ENCODE measurements at places on chromosomes 12 and 14.

- no peak for DNase-seq
These were observed 18.2 kb upstream of the ITGA5 start for GRCh38 chr12:54437243-54437642.

DNA sequence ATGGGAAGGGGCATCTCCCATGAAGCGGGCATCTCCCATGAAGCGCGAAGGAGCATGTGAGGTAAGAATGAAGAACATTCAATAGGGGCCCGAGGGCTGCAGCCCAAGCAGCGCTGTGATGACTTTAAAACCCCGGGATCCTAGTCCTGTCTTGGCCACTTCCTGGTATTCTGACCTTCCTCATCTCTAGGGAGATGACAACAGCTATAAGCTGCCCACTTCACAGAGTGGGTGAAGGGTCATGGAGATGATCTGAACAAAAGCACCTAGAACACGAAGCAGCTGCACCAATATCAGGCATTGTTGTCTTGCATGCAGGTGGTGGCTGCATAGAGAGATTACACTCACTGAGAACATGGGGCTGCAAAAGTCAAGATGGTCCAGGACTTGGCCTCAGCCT is 64.5 kb downstream of the SPTB start:
- DNase-seq = no peak

DNA sequence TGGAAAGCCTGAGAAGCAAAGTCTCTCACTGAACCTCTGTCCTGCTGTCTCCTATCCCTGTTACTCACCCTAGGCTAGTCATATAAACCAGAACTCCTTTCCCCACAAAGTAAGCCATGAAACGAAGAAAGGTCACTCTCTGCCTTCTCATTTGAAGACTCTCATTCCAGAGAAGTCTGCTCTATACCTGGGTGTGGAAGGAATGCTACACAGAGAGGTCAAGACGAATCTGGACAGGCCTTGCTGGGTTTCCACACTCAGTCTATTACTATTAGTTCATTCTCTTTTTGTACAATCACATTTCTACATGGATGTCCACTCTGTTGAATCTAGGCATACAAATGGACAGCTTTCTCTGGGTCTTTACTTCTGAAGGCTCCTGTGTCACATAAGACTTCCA is 2.4 kb upstream of the AEBP2 start:
- no peak for DNase-seq

- DNase-seq = no peak
These were observed 249.1 kb downstream of the LRIG3 start for GRCh38 chr12:58671196-58671595.

DNA sequence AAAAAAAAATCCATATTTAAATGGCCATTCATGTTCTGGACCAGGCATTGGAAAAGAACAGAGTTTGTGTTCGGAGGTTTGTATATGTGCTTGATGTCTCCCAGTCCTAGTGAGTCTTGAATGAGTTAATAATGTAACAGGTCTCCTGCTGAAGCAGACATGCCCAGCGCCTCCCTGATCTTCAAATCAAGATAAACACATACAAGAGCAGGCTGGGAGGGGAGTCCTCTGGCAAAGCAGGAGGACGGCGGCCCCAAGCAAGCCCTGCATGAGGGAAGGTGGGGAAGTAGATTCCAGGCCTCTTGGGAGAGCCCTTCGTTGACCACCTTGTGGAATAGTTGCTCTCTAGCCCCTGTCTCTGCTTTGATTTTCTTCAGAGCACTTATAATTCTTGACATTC is 156.3 kb downstream of the ZFP36L1 start:
- DNase-seq = no peak

GRCh38 chr14:36333119-36333518 is 12.7 kb upstream of the MBIP start:
- no peak for DNase-seq

GRCh38 chr12:4278329-4279197 is 5.0 kb downstream of the CCND2 start:
- peak; percentile 49 for DNase-seq

GRCh38 chr14:90656973-90657372 is 159.3 kb downstream of the TTC7B start:
- no peak for DNase-seq

- DNase-seq = no peak
These were observed 932.2 kb upstream of the LRFN5 start for GRCh38 chr14:40674502-40674901.

DNA sequence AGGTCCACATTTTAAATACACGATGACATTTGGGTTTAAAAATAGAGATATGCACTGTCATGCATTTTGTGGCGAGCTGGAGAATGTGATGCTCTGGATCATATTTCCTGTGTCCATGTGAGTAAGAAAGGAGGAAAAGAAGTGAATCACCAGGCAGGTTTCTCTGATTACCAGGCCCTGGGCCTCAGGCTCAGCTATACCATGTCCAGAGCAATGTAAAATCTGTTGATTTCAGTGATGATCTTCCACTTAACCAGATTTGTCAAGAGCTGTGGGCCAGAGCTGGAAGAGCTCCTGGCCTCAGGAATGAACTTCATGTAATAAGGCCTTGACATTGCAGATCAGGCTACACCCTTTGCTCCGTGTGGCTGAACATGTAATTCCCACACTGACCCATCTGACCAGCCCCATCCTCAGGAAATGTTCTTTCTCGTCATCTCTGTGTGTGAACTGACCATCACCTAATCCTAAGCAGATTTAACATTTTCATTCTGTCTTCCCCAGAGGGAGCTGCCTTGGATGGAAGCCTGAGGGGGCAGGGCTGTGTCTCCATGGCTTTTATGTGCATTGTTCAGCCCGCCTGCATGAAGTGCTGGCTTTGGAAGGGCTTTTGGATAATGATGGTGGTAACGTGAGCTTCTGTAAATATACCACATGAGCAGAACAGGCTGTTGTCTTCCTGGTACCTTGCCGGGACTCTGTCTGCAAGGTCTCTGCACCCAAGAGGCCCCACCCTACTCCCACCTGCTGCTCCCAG is 54.5 kb downstream of the CRACR2A start:
- DNase-seq = peak; percentile 97

- no peak for DNase-seq
These were observed 77.7 kb upstream of the COCH start for GRCh38 chr14:30796707-30797106.

DNA sequence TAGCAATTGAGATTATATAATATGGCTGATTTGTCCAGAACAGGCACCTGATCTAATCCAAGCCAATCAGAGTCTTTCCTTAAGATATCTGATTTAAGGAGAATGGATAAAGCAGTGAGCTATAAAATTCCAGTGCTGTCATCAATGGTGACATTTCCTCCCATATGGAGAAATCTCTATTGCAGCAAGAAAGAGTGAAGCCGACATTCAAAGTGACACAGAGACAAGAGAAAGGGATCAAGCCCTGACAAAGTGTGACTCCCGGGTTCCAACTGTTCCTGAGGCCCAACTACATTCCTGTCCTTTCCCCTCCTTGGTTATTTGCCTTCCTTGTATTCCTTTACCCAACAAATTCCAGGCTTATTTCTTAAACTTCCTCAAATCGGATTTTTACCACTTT is 430.0 kb upstream of the SOX5 start:
- DNase-seq = no peak

DNA sequence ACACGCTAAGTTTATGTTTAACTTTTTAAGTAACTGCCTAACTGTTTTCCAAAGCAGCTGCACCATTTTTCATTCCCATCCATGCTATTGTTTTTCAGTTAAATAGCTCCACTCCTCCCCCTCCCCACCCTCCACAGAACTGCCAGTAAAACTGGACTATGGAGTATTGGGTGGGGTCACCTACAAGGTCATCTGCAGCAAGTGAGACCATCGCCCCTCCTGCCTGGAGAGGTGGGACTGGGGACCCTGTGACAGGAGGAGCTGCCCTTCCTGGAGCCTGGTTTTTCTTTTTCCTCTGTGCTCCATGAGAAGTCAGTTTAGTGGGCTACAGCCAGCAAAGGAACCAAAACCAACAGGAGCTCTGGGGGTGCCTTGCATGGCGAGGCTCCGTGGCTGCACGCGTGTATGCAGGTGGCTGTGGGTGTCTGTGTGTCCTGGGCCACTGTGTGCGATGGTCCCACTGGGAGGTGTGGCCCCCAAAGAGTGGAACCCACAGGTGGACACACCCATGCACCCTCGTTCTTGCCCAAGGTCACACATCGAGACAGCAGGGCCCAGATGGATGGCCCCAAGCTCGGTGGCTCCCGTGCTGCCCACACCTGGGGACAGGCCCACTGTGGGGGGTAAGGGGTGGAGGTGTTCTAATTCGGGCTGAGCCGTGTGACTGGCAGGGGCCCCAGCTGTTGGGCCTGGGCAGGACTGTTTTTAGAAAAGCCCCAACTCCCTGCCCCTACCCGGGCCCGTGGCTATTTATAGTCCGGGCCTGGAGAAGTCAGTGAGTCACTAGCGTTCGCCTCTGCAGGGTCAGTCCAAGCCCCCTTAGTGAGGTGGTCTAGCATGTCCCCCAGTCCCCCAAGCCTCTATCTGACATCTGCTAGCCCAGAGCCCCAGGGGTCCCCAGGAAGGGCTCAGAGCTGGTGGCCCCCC is 2.3 kb upstream of the ADSS1 start:
- DNase-seq = no peak

DNA sequence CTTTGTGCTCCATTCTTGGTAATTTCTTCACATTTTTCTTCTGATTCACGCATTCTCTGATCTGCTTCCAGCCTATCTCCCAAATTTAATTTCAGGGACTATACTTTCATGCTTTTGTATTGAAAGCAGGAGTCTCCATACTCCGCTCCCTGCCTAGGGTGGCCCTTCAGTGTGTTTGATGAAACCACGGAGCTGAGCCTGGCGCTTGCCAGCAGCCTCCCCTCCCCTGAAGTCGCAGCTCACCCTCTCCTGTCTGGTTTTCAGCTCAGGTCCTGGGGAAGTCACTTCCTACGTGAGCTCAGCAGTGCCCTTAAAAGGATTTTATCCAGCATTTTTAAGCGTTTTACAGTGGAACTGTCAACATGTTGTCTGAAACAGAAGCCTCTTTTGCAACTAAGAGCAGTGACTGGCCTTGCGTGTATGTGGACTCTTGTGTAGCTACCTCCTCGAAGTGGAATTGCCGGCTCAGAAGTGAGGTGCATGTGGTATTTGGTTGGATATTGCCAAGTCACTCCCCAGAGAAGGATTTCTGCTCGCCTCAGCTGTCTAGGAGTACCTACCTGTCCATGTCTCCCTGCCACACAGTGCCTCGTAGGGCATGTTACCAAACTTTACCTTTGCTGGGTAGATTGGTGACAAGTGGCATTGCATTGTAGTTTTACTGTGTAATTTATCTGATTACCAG is 78.5 kb downstream of the TESC start:
- no peak for DNase-seq

DNA sequence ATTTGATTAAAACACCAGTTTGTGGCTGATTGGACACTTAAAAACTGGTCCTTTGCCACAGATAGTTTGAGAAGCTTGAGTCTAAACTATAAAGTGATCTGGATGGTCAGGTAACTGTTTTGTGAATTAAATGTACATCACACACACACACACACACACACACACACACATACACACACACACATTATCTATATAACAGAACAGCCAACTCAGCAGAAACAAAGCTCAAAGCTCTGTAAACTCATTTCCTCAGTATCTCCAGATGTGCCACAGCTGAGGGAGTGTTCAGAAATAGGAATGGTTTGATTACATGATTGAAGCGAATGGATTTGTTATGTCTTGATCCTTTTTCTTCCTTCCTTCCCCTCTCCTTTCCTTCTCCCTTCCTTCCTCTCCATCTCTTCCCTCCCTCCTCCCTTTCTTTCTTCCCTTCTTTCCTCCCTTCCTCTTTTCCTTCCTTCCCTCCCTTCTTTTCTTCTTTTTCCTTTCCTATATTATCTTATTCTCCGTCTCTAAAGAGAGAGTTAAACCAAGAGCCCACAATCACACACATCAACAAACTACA is 100.3 kb downstream of the LLPH start:
- DNase-seq = no peak

DNA sequence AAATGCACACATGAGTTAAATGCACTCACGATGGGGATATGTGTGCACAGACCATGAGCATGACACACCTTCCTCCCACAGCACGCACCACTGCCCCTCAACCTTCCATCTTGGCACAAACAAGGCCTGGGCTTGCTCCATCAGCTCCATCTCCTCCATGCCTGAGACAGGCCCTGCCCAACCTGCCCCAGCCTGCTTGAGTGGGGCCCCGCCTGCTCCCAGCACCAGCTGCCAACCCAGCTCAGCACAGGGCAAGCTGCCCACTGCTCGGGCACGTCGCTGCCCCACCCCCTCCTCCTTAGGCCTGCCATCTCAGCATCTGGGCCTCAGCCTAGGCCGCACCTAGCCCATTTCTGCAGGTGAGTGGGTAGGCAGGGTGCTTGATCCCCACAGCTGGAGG is 27.6 kb upstream of the KRT78 start:
- no peak for DNase-seq

GRCh38 chr14:103001226-103001625 is 56.1 kb downstream of the CDC42BPB start:
- no peak for DNase-seq

DNA sequence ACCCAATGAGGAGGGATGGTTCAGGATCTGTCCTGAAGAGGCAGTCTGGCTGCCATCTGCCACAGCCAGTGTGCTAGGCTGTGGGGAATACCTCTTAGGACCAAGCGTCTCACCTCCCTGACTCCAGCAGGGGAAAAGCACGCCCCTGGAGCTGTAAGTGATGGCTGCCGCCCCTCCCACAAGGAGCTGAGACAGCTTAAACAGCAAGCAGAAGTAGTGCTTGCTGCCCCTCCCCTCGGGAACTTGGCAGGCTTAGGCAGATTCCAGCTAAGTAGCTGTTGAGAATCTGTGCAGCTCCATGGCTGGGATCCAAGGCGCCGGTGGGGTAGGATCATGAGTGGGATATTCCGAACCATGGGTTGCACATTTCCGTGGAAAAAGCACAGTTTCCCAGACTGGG is 360.4 kb upstream of the MDGA2 start:
- no peak for DNase-seq

- DNase-seq = peak; percentile 62
These were observed 140.7 kb upstream of the PRICKLE1 start for GRCh38 chr12:42730291-42730690.

DNA sequence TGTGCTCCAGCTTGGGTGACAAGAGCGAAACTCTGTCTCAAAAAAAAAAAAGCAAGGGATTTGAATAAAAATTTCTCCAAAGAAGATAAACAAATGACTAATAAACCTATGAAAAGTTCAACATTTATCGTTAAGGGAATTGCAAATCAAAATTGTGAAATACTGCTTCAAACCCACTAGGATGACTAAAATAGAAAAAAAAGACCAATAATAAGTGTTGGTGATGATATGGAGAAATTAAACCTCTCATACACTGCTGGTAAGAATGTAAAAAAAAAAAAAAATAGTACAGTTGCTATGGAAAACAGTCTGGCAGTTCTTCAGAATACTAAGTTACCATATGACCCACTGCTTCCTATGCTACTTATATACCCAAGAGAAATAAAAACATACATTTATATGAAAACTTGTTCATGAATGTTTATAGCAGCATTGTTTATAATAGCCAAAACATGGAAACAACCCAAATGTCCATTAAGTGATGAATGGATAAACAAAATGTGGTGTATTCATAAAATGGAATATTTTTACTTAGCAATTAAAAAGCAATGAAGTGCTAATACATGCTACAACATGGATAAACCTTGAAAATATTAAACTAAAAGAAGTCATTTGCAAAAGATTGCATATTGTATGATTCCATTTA is 39.4 kb upstream of the TMPRSS12 start:
- peak; percentile 31 for DNase-seq

- peak; percentile 96 for DNase-seq
These were observed 27.7 kb downstream of the CLMN start for GRCh38 chr14:95291859-95292542.

GRCh38 chr14:34052658-34053014 is 101.8 kb upstream of the EGLN3 start:
- peak; percentile 83 for DNase-seq

Data from fibroblast of mammary gland (primary cell).